Activated CD8-positive, alpha-beta T cell treated with anti-CD3 and anti-CD28 coated beads for 36 hours (primary cell): ENCODE measurements at places on chromosomes 7 and 10. TPM values are rescaled to one million over a fixed set of nuclear protein-coding genes. Genes with fewer than 3 reads are reported as not detected.
A peak's percentile ranks its signal among the peaks of the same experiment; 100 is the strongest.

- no peak for DNase-seq
- no peak overlapping the region for H3K4me3 ChIP-seq
- H3K4me1 ChIP-seq: peaks cover 17% of the 10 kb centered on the region
- no peak overlapping the region for H3K27ac ChIP-seq
- peaks cover 25% of the 10 kb centered on the region for H3K27me3 ChIP-seq
- H3K36me3 ChIP-seq: no peaks in the 10 kb centered on the region
Observed at GRCh38 chr7:100830396-100830795, 3.1 kb upstream of the EPHB4 start.

- H3K36me3 ChIP-seq: no peaks in the 10 kb centered on the region
- H3K27me3 ChIP-seq: no peaks in the 10 kb centered on the region
Observed at GRCh38 chr10:80611481-80612185, 73.9 kb downstream of the SH2D4B start.

DNA sequence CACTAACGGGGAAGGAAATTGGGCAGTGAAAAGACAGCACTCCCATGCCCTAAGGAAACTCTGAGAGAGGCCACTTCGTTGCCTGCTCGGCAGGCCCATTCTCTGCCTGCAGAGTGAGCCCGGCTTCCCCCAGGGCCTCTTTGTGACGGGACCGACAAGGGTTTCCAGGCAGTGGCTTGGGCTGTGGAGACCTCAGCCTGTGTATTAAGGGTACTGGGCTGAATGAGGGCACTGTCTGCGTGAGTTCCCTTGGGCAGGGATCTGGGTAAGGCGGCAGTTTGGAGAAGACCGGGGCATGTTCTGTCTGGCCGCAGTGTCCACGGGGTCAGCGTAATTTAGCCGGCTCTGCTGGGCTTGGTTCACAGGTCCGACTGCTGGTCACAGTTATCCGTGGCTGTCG is 237.2 kb downstream of the MGMT start:
- no peaks in the 10 kb centered on the region for H3K27me3 ChIP-seq
- no peak overlapping the region for H3K27ac ChIP-seq
- H3K4me3 ChIP-seq: no peak overlapping the region
- peaks cover 6% of the 10 kb centered on the region for H3K4me1 ChIP-seq
- peaks cover 28% of the 10 kb centered on the region for H3K36me3 ChIP-seq

- H3K27ac ChIP-seq: no peak overlapping the region
- H3K36me3 ChIP-seq: no peaks in the 10 kb centered on the region
Observed at GRCh38 chr10:98694883-98695282, 248.1 kb upstream of the HPS1 start.

GRCh38 chr10:126663328-126663727 is 7.2 kb downstream of the C10orf90 start:
- no peak overlapping the region for H3K27ac ChIP-seq
- peaks cover 3% of the 10 kb centered on the region for H3K27me3 ChIP-seq
- H3K4me3 ChIP-seq: no peak overlapping the region
- H3K36me3 ChIP-seq: no peaks in the 10 kb centered on the region
- DNase-seq: peak; percentile 41

- H3K27me3 ChIP-seq: peaks cover 12% of the 10 kb centered on the region
- H3K4me3 ChIP-seq: no peak overlapping the region
- H3K4me1 ChIP-seq: no peaks in the 10 kb centered on the region
- no peaks in the 10 kb centered on the region for H3K36me3 ChIP-seq
- DNase-seq: no peak
- H3K27ac ChIP-seq: no peak overlapping the region
Observed at GRCh38 chr7:98860071-98860470, 9.7 kb downstream of the TMEM130 start.

GRCh38 chr7:8371742-8372141 is 61.7 kb upstream of the NXPH1 start:
- no peak overlapping the region for H3K27ac ChIP-seq
- H3K27me3 ChIP-seq: peaks cover 15% of the 10 kb centered on the region
- H3K36me3 ChIP-seq: no peaks in the 10 kb centered on the region
- H3K4me1 ChIP-seq: no peaks in the 10 kb centered on the region
- no peak overlapping the region for H3K4me3 ChIP-seq

DNA sequence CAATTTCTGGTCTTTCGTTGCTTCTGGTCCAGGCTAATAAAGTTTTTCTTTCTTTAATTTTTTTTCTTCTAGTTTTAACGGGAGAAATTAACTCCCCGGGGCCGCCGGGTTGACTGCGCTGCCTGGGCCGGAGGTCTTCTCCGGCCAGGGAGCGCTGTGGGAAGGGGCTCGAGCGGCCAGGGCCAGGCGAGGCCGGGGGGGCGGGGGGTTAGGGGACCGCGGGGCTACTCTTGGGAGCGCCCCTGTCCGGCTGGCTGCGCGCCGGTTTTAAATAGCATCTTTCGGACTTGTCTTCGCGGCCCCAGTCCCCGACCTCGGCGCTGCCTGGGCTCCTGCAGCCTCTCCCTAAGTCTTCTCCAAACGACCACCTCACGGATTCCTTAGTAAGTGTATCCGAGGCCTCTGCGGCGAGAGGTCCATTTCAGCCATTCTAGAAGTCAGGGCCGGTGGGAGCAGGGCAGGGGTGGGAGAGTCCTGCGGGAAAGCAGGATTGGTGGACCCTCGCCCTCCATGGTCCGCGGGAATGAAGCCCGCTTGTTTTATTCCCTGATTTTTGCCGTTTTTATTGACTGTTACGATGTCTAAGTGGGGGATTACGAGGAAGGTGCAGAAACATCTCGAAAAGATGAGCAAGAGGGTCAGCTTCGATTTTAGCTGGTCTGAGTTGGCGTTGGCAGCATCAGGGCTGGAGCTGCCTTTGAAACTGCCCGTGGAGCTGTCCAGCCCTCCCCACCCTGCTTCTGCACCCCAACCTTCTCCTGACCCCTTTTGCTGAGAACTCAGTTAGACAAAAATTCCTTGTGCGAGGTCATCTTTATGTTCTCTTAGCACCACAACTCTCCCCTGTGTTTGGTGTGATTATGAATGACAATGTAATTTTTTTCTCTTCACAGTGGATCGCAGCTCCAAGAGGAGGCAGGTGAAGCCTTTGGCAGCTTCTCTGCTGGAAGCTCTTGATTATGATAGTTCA is 555 bp downstream of the PHF14 start:
- peak overlapping the region; percentile 88 for H3K27ac ChIP-seq
- H3K27me3 ChIP-seq: peaks cover 4% of the 10 kb centered on the region
- DNase-seq: peak; percentile 32
- H3K36me3 ChIP-seq: peaks cover 28% of the 10 kb centered on the region
- peak overlapping the region; percentile 94 for H3K4me3 ChIP-seq

- peaks cover 4% of the 10 kb centered on the region for H3K27me3 ChIP-seq
- H3K4me1 ChIP-seq: no peaks in the 10 kb centered on the region
- H3K4me3 ChIP-seq: no peak overlapping the region
- no peak for DNase-seq
- no peak overlapping the region for H3K27ac ChIP-seq
- H3K36me3 ChIP-seq: no peaks in the 10 kb centered on the region
Observed at GRCh38 chr7:110051372-110051771, 1039.6 kb upstream of the LRRN3 start.

- peak within 1 kb of the TSS; percentile 97 for H3K4me3 ChIP-seq
- H3K27me3 ChIP-seq: no peaks in the 10 kb centered on the region
- peak within 1 kb of the TSS; percentile 99 for H3K27ac ChIP-seq
- H3K36me3 ChIP-seq: peaks cover 38% of the 10 kb centered on the region
Observed at GRCh38 chr7:99918959-99919813, at the start of gene TRIM4. TRIM4 (minus strand) TSS chr7:99919530; CDS start chr7:99919401, 129 bp downstream.

DNA sequence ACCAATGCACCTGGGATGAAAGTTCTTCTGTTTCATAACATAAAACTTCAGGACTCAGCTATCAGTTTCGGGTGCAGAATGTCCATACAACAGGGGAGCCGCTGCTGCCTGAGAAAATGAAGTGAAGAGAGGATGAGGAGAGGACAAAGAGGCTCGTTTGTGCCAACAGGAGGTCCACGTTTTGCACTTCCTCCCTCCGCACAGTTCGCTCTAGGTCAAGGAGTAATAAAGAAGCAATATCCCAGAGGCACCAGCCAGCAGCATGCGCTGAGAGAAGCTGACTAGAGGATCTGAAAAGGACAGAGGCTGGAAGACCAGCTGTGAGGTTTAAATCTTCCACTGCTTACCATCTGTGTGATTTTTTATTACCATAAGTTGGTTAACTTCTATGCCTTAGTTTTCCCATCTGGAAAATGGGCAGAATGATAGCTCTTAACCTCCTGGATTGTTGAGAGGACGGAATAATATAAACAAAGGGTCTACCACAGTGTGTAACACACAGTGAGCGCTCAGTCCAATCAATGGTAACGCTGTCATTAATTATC is 709 bp downstream of the GPAM start:
- no peaks in the 10 kb centered on the region for H3K27me3 ChIP-seq
- DNase-seq: no peak
- H3K27ac ChIP-seq: peak overlapping the region; percentile 92
- peaks cover 18% of the 10 kb centered on the region for H3K4me1 ChIP-seq
- peak overlapping the region; percentile 96 for H3K4me3 ChIP-seq

- peaks cover 26% of the 10 kb centered on the region for H3K4me1 ChIP-seq
- DNase-seq: no peak
- no peak overlapping the region for H3K27ac ChIP-seq
Observed at GRCh38 chr10:6208799-6209235, 6.1 kb downstream of the PFKFB3 start.

DNA sequence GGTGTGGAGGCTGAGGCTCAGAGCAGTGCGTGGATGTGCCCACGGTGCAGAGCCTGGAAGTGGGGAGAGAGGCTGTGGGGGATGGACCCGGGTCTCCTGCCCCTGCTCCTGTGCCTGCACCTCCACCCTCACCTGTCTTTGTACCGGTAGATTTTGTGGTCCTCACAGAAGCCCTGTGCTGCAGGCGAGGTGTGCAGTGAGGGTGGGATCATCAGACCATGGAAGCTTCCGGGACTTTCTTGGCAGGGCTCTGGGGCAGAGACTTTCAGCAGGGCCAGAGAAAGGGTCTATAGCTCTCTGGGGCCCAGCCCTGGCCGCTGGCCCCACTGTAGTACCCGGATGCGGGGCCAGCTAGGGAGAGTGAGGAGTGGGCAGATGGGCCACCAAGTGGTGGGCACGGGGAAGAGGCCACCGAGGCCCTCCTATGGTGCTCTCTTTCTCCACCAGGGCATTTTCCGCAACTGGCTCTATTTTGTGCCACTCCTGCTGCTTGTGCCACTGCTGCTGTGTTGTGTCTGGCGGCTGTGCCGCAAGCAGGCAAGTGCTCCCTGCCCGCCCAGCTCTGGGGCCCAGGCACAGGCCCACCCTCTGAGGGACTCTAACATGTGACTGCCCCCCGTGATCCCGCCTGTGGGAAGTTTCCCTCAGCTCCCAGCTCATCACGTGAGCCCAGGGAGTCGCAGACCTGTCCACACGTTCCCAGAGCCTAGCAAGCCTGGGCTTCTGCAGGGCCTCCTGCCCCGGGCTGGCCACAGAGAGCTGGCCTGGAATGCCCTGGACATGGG is 22.1 kb downstream of the ANTXRL start:
- H3K27ac ChIP-seq: no peak overlapping the region
- H3K4me3 ChIP-seq: no peak overlapping the region
- DNase-seq: no peak
- no peaks in the 10 kb centered on the region for H3K4me1 ChIP-seq

DNA sequence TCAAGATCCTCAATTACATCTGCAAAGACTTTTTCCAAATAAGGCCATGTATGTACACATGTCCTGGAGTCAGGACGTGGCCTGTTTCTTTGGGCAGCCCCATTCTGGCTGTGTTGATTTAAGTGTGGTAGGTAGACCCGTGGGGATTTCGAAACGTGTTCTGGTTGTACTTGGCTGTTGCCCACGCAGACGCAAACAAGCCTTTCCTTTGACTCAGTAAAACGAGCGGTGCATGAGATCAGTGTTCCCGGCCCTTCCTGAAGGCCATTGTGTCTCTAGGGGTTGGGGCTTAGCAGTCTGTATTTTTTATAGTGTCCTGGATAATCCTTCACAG is 64.8 kb upstream of the DNAJB6 start:
- DNase-seq: no peak
- H3K4me1 ChIP-seq: peaks cover 8% of the 10 kb centered on the region
- H3K27me3 ChIP-seq: no peaks in the 10 kb centered on the region
- H3K36me3 ChIP-seq: peaks cover 10% of the 10 kb centered on the region
- peak overlapping the region; percentile 2 for H3K27ac ChIP-seq

- H3K4me1 ChIP-seq: no peaks in the 10 kb centered on the region
- H3K27ac ChIP-seq: no peak overlapping the region
- DNase-seq: no peak
- H3K4me3 ChIP-seq: no peak overlapping the region
- no peaks in the 10 kb centered on the region for H3K36me3 ChIP-seq
Observed at GRCh38 chr10:83935339-83935736, 204.0 kb upstream of the GHITM start.

Gene ASAH2
- 1.8 TPM for total RNA-seq

Gene SPDYE6
- not detected for total RNA-seq

Gene GPR26
- total RNA-seq: not detected

Gene SEMA4G
- total RNA-seq: 1.6 TPM

Gene CH25H
- not detected for total RNA-seq

Gene WDR11
- 33.9 TPM for total RNA-seq

Gene VWC2
- not detected for total RNA-seq

Gene AKR1C4
- total RNA-seq: not detected

Gene BLNK
- 0.16 TPM for total RNA-seq

Gene ZNF804B
- total RNA-seq: not detected

Gene FOXK1
- total RNA-seq: 39.6 TPM

Gene CDNF
- 1.5 TPM for total RNA-seq

Gene BMPER
- total RNA-seq: not detected
